T-helper 17 cell (primary cell): ENCODE measurements at places on chromosomes 5 and 9.
A peak's percentile ranks its signal among the peaks of the same experiment; 100 is the strongest.

DNA sequence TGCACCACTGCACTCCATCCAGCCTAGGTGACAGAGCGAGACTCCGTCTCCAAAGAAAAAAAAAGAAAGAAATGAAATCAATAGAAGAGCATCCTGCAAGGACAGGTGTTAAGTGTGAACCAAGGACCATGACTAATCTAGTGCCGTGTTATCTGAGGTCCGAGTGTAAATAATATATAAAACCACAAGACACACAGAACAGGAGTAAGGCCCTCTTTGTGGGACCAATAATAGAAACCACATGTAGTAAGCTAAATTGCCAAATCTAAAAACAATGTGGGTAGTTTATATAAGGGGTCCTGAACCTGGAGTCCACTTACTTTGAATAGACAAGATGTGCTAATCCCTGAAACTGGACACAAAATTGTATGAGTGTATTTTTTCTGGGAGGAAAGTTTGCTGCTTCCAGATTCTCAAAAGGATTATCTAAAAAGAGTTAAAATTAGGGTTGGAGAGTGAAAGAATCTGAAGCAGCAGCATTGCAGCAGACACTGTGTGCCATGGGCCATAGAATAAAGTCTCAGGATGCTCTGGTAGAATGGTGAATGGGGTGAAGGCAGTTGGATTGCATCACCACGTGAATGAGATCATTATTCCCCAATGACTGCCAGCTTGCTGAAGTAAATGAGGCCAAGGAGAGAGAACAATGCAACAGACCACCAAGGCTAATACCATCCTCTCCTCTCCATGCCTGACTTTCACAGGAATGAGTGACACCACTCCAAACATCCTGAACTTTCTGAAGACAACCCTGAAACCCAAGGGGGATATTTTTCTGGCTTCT lies 222.7 kb downstream of the DCP2 start:
- no peak for DNase-seq
- H3K27ac ChIP-seq = peak overlapping the region; percentile 54
- H3K4me3 ChIP-seq = no peak overlapping the region

DNA sequence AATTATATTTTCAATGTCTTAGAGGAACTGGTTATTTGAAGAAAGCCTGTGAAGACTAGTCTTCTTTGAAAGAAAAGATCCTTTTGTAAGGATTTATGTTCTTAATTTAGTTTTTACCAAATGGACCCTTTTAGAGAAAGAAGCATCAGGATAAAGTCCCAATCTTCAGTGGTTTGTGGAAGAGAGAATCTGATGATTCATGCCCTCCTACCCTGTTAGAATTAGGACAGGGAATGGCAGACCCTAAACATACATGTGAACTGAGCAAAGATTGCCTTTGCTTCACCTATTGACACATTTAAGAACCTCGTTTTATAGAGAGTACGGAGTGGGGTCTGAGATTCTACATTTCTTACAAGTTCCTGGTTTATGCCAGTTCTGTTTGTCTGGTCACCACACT lies 20.1 kb upstream of the TMEFF1 start:
- H3K4me1 ChIP-seq = peaks cover 6% of the 10 kb centered on the region
- H3K27me3 ChIP-seq = no peaks in the 10 kb centered on the region
- no peak overlapping the region for H3K4me3 ChIP-seq
- H3K36me3 ChIP-seq = peaks cover 16% of the 10 kb centered on the region
- no peak overlapping the region for H3K27ac ChIP-seq
- no peak for DNase-seq

DNA sequence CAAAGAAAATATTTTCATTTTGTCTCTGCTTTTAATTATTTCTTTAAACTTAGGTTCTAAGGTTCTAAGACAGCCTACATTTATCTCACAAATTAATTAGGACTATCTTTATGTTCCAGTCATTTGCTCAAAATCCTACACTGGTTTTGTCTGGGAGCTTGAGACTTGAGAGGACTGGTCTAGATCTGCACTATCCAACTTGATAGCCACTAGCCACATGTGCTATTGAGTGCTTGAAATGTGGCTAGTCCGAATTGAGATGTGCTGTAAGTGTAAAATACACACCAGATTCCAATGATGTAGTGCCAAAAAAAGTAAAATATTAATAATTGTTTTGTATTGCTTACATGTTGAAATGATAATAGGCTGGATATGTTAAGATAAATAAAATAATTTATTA lies 7.2 kb downstream of the CDC37L1 start:
- no peaks in the 10 kb centered on the region for H3K27me3 ChIP-seq
- DNase-seq = no peak
- peaks cover 39% of the 10 kb centered on the region for H3K4me1 ChIP-seq
- H3K4me3 ChIP-seq = no peak overlapping the region

DNA sequence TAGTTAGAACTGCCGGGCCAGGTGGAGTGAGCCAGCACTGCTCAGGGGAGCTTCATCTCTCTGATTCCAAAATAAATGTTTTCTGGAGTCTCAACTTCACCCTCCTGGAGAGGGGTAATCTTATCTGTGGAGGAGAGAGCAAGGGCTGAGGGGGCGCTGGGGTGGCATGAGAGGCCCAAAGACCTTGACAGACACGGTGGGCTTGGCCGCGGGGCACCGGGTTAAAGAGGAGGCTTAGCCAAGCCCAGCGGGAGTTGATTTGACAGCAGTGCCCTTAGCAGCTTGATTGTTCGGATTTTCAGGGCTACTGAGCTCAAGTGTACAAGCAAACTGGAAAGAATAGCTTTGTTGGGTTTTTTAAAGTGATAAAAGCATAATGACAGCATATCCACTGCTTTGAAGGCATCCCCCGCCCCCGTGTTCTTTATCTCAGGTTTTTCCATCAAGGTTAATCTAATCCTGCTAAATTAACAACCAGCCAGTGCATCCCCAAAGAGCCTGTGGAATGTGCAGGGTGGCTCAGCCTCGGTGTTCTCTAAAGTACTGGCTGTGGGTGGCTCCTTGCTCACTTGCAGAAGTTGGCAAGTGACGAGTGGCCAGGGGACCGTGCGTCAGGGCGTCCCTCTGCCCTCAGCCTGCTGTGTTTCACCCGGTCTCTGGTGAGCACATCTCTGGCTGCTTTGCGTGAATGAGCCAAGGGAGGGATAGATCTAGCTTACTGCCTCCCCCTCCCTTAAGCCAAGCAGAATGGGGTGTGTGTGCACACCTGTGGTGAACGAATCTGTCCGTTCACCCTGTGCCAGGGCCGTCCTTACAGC lies 5.5 kb downstream of the QRFP start:
- no peaks in the 10 kb centered on the region for H3K27me3 ChIP-seq

GRCh38 chr5:154493274-154493673 lies 15.2 kb upstream of the HAND1 start:
- no peaks in the 10 kb centered on the region for H3K36me3 ChIP-seq
- H3K27ac ChIP-seq = no peak overlapping the region

GRCh38 chr5:1480217-1480616 lies 35.0 kb upstream of the SLC6A3 start:
- H3K27me3 ChIP-seq = no peaks in the 10 kb centered on the region
- peaks cover 8% of the 10 kb centered on the region for H3K4me1 ChIP-seq
- no peak overlapping the region for H3K4me3 ChIP-seq
- DNase-seq = no peak
